ENCODE measurements at places on chromosomes 4 and X.

GRCh38 chr4:159639671-159640323 lies 536.9 kb downstream of the RAPGEF2 start:
- no peak for DNase-seq

DNA sequence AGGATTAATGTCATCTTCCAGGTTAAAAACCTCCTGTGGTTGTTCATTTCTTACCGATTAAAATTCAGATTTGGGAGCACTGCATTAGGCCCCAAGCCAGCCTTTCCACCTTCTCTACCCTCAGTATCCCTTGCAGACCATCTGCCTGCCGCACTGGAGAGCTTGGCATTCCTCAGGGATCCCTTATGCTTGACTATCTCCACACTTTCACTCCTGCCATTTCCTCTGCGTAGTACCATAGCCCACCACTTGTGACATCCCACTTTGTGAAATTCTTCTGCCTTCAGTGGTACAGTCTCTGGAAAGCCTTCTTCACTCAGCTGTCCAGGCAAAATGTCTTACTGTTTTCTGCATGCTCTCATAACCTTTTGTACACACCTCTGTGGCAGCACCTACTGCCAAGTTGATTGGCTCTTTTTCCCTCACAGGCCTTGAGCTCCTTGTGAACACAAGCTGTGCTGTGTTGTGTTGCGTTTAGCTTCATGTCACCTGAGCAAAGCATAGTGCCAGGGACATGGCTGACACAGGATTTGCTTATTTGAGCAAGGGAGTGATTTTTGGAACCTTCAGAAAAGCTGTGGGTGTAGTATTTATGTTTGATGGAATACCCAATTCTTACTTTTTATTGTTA lies 156.4 kb downstream of the ARX start:
- DNase-seq: no peak

- no peak for DNase-seq
These were observed 125.9 kb downstream of the NSUN7 start for GRCh38 chr4:40875507-40876150.

DNA sequence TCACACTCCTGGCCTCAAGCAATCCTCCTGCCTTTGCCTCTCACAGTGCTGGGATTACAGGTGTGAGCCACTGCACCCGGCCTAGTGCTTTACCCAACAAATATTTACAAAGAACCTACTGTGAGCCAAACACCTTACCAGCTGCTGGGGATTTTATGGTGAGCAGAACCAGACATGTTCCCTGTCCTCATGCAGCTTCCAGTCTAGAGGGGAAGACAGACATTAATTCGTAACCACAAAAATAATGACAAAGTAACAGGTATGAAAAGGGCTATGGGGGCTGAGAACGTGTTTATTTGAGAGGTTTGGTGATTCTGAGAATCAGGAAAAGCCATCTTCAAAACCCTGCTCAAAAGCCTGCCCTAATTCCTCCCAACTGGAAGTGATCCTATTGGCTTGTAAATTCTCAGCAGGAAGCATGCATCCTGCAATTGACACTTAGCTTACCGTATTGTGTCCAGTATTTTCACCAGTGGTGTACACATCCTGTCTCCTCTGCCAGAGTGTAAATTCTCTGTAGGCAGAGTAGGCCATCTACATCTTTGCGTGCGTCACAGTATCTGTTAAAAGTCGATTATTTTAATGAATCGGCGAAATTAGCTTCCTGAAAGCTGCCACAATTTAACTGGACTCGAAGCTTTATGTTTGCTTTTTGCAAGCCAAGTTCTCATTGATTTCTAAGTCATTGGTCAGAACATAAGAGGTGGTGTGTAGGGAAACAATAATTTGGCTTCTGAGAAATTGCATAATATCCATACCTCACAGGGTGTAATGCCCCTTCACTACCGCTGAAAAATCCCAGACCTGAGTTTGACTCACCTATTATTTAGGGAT lies 67.0 kb downstream of the TMEM156 start:
- DNase-seq: no peak

DNA sequence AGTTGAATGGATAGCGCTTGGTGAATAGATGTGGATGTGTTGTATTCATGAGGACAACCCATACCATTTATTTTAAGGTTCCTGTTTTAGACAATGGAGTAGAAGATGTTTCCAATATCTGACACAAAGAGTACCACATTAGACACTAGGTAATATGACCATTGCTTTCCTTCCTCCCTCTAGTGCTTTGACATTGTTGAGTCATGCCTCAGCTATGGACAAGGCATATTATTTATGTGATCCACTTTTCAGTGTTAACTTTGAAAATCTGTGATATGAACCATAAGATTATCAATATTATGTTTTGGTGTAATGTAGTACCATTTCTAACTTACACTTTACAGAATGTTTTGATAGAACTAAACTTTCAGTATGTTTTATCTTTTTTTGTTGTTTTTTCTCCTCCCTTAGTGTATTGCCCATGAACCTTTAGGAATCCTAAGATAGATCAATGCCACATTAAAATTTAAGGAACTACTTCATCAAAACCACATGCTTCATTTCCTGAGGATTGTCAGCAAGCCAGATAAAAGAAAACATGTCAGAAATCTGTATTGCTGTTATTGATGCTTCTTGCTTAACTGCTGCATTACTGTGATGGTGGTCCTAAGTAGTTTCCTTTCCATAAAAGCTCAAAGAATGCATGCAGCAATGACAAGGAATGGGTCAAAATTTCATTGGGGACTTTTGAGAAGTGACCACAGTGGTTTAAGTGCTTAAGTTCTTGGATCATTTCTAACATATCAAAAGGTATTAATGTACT lies 105.0 kb downstream of the PCDH7 start:
- no peak for DNase-seq

- no peak for DNase-seq
These were observed 68.4 kb upstream of the MID1IP1 start for GRCh38 chrX:38732866-38733265.

DNA sequence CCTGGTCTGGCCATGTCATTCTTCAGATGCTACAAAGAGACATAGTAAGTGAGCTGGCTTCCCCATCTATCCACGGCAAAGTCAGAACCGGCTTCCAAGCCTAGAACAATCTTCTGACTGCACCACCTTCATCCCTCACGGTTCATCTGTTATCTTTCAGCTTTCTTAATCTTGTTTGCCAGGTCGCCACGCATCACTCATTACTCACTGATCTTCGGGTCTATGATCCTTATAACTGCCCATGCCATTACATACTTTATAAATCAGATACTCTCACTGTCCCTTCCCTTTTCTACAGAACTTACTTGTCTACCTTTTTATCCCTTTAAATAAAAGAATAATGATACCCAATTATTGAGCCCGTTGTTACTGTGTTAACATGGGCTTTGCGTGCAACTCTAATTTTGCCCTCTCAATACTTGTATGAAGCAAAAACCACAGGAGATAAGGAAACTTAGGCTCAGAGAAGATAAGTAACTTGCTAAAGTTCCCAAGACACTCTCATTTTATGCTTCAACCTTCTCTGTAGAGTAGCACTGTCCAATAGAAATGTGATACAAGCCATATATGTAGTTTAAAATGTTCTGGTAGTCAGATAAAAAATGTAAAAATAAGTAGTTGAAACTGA lies 171.7 kb downstream of the AMELX start:
- no peak for DNase-seq

DNA sequence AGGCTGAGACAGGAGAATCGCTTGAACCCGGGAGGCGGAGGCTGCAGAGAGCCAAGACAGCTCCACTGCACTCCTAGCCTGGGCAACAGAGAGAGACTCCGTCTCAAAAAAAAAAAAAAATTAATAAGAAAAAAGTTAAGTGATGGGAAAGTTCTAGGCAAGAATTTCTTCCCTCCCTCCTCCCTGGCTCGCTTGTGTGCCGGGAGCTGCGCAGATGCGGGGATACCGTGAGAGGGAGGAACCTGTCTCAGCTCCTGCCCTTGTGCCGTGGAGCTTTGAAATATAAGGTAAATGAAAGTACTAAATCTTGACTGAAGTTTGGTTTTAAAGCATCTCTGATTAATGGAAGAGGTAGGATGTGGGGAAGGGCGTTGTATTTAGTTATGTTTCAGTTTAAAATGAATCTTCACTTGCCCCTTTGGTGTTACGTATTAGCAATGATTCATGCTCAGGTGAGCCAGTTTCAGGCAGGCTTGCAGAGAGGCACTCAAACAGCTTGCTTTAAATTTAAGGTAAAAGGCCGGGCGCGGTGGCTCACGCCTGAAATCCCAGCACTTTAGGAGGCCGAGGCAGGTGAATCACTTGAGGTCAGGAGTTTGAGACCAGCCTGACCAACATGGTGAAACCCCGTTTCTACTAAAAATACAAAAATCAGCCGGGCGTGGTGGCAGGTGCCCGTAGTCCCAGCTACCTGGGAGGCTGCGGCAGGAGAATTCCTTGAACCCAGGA lies 1.4 kb upstream of the UFSP2 start:
- DNase-seq: no peak

DNA sequence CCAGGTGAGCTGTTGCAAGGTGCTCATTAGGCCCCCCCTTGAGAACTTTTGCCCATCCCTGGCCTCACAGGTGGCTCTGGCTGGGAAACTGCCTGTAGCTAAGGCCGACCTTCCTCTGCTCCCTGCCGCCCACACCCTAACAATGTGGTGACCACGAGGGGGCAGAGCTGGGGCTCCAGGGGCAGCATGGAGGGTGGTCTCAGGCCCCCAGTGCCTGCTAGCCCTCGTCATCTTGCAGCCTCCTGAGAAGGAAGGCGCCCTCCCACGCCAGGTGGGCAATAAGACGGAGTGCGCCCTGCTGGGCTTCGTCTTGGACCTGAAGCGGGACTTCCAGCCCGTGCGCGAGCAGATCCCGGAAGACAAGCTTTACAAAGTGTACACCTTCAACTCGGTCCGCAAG lies 32.4 kb downstream of the ATP2B3 start:
- DNase-seq: no peak

- peak; percentile 16 for DNase-seq
These were observed 14.5 kb upstream of the KDM5C start for GRCh38 chrX:53239474-53239873.

GRCh38 chr4:119172223-119172622 lies 36.6 kb downstream of the MYOZ2 start:
- no peak for DNase-seq

DNA sequence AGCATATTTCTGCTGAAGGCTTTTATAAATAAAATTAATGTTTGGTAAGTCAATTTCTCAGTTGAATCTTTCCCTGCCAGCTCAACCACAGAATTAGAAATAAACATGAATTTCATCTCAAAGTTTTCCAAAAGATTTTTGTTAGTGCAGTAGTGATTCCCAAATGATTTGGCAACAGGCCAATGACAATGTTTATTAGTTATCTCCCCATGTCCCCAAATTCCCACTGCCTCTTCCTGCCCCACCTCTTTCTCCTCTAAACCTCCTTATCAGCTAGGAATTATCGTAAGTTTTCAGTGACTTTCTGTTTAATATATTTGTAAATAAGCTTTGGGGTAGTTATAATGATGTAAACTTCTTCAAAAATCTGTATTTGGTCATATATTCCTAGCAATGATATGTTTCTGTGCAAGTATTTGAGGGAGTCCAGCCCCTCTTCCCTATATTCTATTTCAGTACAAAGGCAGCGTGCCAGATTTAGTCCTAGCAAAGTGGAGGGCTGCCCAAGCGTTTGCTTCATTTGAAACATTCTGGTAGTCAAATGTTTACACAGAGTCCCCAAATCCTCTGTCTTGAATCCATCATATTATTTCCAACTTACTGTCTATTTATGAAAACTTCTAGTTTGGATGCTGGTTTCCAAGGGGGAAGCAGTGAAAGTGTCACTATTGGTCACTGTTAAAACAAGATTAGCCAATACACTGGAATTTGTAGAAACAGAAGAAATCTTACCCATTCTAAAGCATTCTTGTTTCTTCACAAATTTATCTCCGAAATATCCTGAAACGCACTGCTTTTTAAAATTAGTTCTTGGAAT lies 33.7 kb upstream of the ANKRD50 start:
- no peak for DNase-seq

- no peak for DNase-seq
These were observed 193.9 kb downstream of the ANK2 start for GRCh38 chr4:113243312-113243711.

GRCh38 chr4:8058031-8058479 lies 100.6 kb downstream of the ABLIM2 start:
- DNase-seq: no peak

All from stimulated activated CD4-positive, alpha-beta T cell treated with anti-CD3 and anti-CD28 coated beads, Interleukin-15, amount 100 ng/mL, for 1 hour (primary cell).